Nucleus accumbens (tissue), 56 donors: ENCODE measurements at places on chromosomes 7 and 10.
A peak's percentile ranks its signal among the peaks of the same experiment; 100 is the strongest.

DNA sequence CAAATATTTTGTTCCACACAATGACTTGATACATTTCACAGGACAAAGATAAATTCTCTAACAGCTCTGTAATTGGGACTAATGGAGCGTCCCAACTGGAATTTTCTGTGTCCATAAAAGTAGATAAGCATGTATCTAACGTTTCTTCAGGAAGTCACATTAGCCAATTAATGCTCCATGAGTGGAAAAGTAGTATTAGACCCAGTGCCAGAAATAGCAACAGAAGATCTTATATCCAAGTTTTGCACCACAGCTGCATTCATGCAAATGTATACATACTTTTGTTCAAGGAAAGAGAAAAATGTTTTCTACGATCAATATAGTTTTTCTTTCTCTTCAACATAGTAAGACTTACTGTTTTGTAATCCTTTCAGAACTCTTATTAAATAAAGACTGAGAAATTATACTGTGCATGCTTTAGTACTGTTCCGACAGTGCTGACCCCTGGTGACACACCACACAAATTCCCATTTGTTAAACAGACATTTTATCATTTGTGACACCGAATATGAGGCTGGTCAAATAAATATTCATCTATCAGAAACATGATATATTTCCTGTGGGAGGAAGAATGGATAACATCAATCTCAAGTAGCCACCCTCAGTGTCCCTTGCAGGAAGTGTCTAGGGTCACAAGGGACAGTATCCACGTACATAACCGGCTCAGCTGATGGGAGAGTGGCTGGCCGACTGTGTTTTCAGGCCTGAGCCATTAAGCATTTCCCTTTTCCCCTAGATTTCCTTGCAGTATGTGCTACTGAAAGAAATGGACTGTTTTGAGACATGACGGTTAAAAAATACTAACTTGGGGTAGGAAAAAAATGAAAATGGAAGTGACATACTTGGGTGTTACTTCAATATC, 102.1 kb upstream of the RSU1 start:
- DNase-seq: no peak

DNA sequence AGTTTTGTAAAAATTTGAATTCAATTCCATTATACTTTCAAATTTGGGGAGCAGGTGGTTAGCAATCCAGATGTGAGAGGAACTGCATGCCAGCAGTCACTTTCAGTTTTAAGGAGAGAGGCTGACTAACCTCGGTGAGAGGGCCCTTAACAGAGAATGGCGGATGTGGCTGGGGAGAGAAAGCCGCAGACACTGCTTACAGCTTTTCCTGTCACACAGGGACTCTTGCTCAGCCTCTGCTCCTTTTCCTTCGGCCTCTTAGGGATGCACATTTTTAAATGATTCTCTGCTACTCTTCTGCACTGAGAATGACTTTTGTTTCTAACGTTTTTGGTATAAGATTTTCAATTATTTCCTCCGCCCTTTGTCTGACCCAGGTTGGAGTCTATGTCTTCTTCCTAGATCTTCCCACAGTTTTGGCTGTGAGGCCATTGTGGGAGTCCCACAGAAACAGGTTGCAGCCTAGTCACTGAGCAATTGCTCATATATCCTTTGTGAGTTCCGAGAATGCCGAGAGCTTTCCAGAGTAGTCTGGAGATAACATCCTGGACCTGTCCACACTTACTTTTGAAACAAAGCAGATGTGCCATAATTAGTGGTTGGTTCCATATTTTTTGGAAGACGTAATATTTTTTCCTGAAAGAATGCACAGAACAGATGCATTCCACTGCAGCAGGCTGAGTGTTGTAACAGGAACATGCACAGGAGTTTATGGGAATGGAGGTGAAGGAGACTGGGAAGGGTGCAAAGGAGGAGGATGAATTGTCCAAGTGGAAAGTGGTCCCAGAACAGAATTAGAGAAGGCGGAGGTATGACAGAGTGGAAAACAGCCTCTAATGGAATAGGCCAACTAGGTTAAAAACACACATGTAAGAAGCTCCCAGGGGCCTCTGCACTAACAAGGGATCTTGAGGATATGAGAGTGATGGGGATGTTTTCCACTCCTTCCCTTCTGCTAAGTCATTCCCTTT, 168.0 kb upstream of the ZNF32 start:
- no peak for DNase-seq

GRCh38 chr7:97018791-97019531, 5.7 kb downstream of the DLX5 start:
- DNase-seq: no peak

GRCh38 chr10:97196223-97197029, 10.7 kb upstream of the SLIT1 start:
- DNase-seq: no peak

GRCh38 chr7:108128514-108128913, 1.6 kb downstream of the LAMB4 start:
- DNase-seq: no peak

DNA sequence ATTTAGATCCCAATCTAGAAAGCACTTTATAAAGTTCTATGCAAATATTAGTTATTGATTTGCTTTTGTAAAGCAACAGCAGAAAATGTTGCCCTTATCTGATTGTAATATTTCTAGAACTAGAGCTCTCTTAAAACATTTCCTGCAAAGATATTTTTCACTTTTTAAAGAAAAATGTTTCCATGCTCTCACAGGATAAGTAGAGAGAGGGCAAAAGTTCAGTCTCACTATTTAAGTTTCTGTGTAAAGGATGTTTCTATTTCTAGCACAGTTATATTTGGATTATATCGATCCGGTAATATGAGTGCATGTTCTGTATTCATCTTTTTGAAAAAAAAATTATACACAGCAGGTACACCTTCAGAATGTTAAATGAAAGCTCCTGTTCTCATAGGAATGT, 82.1 kb downstream of the PON1 start:
- no peak for DNase-seq

- no peak for DNase-seq
These were observed 121.0 kb downstream of the DPY19L1 start for GRCh38 chr7:34916267-34916666.

DNA sequence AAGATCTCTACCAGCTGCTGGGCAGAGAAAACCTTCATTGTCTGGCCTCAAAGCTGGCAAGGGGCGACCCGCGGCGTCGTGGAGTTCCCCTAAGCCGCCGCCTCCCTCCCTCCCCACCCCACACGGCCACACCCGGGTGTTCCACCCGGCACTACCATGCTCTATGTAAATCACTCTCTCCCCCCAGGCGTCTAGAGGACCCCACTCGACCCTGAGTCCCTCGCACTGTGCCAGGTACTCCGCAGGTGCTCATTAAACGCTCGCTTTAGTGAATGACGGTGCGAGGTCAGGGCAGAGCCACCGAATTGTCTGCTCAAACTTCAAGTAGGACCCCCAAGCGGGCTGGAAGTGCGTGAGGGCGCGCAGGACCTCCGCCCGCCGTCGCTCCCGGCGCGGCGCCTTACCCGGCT, 628 bp downstream of the PARP12 start:
- DNase-seq: no peak

DNA sequence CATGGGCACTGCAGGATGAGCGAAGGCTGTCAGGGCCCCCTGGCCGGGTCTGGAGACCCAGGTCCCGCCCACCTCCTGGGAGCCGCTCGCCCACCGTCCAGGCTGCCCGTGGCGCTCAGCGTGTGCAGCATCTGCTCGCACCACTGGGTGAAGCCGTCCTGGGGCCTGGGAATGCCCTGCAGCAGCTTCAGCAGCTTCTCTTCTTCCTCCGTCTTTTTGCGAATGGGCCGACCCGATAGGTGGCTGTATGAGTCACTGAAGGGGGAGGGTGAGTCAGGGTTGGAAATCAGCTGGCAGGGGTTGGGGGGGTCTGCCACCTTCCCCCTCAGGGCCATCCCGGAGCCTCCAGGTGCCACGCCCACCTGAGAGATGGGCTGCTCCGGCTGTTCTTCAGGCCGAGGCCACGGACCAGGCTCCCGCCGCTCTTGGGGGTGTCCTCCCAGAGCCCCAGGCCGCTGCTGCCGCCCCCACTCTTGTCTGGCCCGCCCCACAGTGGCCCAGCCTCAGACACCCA, 8.7 kb downstream of the GNB2 start:
- DNase-seq: no peak

DNA sequence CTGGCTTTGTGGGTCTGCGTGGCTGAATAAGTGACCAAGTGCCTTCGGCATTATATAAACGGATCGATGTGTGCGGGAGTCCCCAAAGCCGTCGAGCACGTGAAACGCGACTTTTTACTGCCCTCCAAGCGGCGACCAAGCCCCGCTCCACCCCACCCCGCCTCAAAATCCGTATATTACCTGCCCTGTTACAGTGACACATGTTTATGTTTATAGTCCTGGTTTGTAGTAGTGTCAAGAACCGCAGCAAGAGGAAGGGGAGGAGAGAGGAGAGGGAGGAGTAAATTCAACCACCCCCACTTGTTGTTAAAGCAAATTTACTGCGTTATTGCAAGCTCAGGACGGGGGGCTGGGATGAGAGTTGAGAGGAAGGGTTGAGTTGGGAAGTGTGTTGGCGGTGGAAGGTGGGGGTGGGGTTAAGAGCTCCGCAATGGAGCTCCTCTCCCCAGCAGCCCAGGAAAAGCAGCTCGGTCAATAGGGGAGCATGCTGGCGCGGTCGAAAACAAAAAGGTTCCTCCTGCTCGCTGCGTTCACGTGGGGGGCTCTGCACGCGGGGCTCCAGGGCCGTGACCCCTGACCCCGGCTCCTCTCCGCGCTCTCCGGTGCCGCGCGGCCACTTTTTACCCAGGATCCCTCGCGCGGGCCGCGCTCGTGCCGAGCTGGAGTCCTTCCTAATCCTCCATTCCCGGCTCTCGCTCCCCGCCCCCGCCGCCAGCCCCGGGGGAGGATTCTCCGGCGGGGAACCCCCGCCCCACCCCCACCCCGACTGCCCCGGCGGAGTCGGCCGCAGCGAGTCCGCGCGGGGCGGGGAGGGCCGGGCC, at the start of gene SKIDA1:
Gene SKIDA1 (minus strand): TSS at position 316 of the 821 bp plus-strand sequence. CDS start 7,860 bp downstream, outside the sequence.
- peak; percentile 52 for DNase-seq

DNA sequence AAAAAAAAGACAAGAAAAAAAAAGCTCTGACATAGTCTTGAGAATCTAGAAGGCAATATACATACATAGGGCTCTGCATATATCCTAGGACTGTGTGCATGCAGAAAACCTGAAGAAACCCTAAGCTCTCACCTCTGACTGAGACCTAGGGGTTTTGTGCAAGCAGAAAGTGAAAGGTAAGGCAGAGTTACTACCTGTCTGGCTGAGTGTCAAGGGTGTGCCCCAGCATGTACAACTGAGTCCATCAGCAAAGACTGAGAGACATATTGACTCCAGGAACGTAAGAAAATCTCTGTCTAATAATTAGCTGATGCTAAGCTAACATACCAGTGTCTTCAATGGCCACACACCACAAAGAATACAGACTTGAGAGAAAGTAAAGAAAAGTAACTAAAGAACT, 16.3 kb upstream of the HNRNPH3 start:
- no peak for DNase-seq

DNA sequence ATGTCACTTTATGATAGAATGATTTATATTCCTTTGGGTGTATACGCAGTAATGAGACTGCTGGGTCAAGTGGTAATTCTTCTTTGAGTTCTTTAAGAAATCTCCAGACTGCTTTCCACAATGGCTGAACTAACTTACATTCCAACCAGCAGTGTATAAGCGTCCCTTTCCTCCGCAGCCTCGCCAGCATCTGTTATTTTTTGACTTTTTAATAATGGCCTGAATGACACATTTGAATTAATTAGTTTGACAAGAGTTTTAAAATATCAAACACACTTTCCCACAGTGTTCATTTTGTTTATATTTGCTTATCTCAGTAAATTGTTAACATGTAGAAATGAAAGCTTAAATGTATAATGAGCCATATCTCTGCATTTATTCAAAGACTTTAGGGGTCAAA, 116.8 kb downstream of the TES start:
- no peak for DNase-seq

GRCh38 chr10:95553674-95554073, 7.5 kb downstream of the SORBS1 start:
- DNase-seq: no peak

DNA sequence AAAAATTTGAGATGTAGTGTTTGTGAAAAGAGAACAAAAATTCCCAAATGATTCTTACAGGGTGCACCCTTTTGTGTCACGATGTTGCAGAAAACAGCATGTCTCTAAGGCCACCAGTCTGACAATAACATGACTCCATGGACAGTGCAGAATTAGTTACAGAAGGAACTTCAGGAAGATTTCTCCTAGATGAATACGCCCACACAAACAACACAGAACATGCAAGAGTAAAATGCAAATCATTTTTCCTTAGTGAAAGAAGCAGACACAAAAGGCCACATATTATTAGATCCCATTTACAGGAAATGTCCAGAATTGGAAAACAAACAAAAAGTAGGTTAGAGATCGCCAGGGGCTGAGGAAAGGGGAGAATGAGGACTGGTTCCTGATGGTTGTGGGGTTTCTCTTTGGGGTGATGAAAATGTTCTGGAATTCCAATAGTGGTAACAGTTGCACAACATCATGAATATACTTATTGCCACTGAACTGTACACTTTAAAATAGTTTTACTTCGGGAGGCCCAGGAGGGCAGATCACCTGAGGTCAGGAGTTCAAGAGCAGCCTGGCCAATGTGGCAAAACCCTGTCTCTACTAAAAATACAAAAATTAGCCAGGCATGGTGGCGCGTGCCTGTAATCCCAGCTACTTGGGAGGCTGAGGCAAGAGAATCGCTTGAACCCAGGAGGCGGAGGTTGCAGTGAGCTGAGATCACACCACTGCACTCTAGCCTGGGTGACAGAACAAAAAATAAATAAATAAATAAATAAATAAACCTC, 10.2 kb downstream of the ZC3HAV1 start:
- no peak for DNase-seq

DNA sequence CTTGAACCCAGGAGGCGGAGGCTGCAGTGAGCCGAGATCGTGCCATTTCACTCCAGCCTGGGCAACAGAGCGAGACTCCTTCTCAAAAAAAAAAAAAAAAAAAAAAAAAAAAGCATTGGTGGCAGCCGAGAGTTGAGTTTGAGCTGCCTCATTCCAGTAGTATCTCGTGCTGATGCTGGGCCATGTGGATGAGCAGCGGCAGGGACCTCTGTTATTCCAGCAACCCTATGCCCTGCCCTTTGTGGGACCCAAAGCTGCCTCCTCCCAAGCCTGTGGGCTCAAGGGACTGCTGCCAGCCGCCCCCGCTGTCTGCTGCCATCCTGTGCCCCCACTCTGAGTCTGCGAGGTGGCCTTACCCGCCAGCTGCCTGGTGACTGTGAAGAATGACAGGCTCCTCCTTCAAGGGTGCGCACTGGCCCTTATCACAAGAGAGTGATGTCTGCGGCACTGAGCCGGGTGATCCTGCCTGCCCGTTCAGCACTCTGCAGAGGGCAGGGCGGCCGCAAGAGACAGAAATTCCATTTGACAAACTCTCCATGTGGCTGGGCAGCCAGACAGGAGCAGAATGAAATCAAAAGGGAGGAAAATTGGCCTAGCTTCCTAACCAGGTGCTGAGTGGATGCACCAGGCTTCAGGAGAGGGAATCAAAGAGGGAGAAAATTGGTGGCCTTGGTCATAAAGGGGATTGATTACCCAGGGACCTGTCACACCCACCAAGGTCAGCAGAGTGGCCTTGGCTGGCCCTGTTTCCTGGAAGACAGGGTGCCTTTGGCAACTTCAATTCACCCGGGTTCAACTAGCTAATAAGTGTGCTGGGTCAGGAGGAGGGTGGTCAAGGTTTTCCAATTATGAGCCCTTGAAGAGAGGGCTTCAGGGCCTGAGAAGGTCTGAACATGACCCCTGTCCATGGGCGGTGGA, 65.3 kb upstream of the ZMIZ1 start:
- no peak for DNase-seq

GRCh38 chr7:143271240-143271639, 8.0 kb downstream of the GSTK1 start:
- no peak for DNase-seq

GRCh38 chr7:23474094-23474828, 4.0 kb upstream of the IGF2BP3 start:
- no peak for DNase-seq
